ENCODE measurements at places on chromosomes 11 and 22. TPM values are rescaled to one million over a fixed set of nuclear protein-coding genes. Genes with fewer than 3 reads are reported as not detected.

DNA sequence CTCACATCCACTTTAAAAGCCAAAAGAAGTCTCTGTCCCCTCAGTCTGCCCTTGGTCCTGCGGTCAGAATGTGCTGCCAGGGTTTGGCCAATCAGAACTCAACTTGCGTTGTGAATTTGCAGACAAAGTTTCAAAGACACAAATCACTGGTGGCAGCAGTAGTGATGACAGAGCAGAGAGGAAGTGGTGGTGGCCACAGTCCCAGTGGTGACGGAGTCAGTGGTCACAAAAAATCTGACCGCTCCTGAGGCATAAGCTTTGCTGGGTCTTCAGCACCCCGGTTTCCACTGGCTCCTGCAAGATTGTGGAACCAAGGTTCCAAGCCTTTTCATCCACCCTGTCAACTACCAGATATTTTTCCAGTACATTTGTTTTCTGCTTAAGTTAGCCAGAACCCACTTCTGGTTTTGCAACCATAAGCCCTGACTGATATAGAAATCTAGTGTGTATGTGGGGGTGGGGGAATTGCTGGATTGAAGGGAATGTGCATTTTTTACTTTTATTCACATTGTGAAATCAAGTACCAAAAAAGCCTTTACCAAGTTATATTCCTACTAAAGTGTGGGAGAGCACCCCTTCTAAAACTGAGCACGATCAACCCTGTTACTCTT, 112.3 kb downstream of the TMPRSS5 start:
- no peaks in the 10 kb centered on the region for H3K4me1 ChIP-seq
- no peak for DNase-seq
- H3K27me3 ChIP-seq = peaks cover 3% of the 10 kb centered on the region

DNA sequence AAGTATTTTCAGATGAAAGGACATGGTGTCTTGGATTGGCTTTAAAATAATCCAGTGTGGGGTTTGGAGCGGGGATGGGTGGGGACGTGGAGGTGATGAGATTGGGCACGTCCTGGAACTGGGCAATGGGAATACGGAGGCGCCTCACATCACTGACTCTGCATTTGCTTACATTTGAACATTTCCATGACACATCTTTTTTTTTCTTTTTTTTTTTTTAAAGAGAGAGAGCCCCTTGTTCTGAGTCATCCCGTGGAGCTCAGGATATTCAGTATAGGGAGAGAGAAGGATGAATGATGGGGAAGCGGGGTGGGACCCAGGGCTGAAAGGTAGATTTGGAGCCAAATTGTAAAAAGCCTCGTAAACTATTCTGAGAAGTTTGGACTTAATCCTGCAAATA, 142.7 kb downstream of the FBXO7 start:
- H3K36me3 ChIP-seq = peaks cover 4% of the 10 kb centered on the region
- DNase-seq = no peak
- H3K4me1 ChIP-seq = no peaks in the 10 kb centered on the region
- H3K27ac ChIP-seq = no peak overlapping the region
- peaks cover 3% of the 10 kb centered on the region for H3K27me3 ChIP-seq

DNA sequence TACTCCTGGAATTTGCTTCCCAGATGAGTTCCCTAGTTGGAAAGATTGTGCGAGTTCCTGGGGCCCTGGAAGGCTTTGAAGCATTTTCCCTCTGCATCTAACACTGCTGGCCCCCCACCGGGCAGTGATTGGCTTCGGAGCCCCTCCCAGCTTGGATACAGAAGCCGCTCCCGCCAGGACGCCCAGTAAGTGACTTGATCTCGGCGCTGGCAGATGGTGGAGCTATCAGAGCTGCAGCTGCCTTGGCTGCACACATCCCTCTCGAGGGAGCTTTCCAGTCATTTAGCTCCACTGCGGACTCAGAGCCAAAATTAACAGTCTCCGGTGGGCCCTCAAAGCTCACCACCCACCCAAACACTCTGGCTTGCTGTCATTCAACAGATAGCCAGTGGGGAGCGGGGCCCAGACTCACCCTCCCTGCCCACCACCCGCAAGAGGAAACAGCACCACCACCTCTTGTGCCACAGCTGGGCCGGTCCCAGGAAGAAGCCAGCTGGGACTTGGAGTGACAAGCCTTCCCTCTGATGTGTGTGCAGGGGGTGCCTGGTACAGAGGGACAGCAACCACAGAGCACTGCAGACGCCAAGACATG, 162.3 kb downstream of the TRIM29 start:
- H3K27me3 ChIP-seq = peaks cover 12% of the 10 kb centered on the region
- H3K4me1 ChIP-seq = peaks cover 39% of the 10 kb centered on the region
- peaks cover 4% of the 10 kb centered on the region for H3K36me3 ChIP-seq

- H3K4me3 ChIP-seq = no peak overlapping the region
- no peak overlapping the region for H3K27ac ChIP-seq
- H3K4me1 ChIP-seq = no peaks in the 10 kb centered on the region
- DNase-seq = no peak
Measured at GRCh38 chr11:120914601-120915000, 109.3 kb upstream of the TBCEL start.

OR2AG2 gene
- total RNA-seq = 0.78 TPM

Data from glutamatergic neuron (in vitro differentiated cells).